ENCODE measurements at places on chromosomes 3 and 15. TPM values are rescaled to one million over a fixed set of nuclear protein-coding genes. Genes with fewer than 3 reads are reported as not detected.

Gene RHCG
- not detected for total RNA-seq

Gene C2CD4A
- total RNA-seq, result 1.8 TPM

Gene SAMD7
- total RNA-seq, result not detected

Gene B3GNT5
- total RNA-seq, result 14.4 TPM

Gene PPP1R2
- total RNA-seq, result 71.9 TPM

Gene CA12
- 0.55 TPM for total RNA-seq

Gene RTP4
- total RNA-seq, result 3.4 TPM

Data from activated T-cell treated with anti-CD3 and anti-CD28 coated beads, Interleukin-2, amount 50 U/mL, for 72 hours (primary cell).